ENCODE measurements at places on chromosomes 11 and 22.

DNA sequence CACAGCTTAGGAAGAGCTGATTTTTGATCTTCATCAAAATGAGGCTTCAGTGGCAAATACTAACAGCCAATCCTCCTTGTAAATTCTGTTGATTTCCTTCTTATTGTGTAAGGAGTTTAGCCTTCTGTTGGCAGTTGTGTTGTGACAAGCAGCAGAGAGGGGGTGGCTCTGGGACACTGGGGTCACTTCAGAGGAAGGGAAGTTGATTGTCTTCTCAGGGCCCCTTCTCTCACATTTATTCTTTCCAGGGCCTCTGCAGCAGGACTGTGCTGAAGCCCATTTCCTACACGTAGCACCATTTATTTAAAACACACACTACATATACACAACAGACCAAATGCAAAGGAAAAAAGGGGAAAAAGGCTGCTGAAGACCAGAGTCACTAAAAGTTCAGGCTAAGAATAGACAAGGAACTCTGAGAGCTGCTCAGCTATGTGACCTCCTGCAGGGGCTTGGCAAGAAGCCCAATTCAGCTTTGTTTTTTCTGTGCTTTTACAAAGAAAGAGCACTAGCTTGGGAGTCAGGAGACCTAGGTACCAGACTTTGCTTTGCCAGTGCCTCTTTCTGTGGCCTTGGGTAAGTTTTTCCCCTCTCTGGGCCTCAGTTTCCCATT is 28.3 kb upstream of the UPB1 start:
- DNase-seq = no peak

DNA sequence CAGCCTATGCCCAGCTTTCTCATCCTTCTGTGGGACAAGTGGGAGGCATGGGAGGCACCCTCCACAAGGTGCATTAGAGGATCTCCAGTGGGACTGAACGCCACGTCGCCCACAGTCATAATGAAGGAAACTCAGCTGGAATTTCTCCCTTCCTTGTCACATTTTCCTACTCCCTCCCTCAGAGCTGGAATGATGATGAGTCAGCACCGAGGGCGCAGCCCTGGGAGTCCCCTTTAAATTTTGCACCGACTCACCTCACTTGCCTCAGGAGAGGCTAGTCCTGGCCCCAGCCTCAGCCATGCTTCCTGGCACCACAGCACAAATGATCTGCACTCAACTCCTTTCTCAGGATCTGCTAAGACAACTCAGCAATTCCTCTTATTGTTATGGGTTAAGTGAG is 34.3 kb downstream of the DBX1 start:
- no peak for DNase-seq

DNA sequence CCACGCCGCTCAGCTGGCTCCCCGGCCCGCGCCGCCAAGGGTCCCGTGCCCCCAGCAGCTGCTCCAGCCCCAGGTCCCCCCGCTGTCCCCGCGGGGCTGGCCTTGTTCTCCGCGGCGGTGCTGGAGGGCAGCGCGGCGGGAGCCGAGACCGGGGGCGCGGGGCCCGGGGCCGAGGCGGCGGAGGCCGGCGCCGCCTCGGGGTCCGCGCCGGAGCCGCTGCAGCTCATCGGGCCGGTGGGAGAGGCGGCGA is 128 bp downstream of the TAF10 start:
- no peak for DNase-seq

- DNase-seq = no peak
These were observed 133.5 kb downstream of the RBFOX2 start for GRCh38 chr22:35894937-35895708.

DNA sequence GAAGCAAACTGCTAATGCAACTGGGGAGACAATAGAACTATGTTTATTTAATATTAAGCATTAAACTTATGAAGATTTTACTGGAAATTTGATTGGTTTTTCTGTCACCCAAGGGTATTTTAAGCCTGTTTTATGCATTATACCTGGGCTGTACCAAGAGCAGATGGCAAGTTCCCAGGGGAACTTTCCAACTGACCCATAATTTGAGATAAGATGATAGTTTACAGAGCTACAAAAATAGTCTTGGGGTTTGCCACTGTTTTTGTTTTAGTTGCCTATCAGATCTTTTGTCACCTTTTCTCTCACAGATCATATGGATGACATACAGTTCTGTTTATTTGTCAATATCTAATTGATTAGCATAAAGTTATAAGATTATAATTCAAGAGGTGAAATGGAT is 43.9 kb downstream of the PDE3B start:
- no peak for DNase-seq

DNA sequence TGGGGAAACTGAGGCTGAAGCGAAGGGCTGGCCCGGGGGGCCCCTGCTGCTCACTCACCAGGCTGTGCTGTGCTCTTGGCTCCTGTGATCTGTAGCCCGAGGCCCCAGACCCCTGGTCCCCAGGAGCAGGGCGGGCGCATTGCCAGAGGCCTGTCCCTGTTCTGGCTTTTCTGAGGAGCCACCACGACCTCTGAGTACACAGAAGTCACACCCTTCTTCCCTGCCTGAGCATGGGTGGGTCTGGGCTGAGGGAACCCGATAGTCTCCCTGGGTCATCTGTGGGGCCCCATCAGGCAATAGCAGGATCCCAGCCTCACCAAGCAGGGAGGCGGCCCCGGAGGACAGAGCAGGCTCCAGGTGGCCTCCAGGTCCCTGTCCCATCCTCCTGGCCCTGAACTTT is 5.1 kb downstream of the CASTOR1 start:
- DNase-seq = no peak

- peak; percentile 22 for DNase-seq
These were observed 109.8 kb downstream of the BCR start for GRCh38 chr22:23289851-23290724.

DNA sequence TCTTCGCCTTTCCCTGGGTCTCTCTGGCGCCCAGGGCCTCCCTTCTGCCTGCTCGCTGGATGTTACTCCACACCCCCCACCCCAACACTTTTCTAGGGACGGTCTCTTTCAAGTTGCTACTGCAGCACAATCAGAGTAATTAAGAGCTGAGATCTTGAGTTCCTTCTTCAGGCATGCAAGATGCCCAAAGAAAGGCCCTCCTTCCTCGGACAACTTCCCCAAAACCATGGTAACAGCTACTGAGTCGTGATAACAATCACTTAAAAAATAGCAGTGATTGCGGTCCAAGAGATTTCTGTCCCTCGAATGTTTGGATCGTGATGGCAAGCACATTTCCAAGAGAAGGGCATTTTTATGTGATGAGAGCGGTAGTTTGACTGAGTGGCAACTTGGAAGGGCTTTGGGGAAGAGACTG is 638 bp upstream of the TENM4 start:
- DNase-seq = no peak

GRCh38 chr22:47176026-47176389 is 413.6 kb downstream of the TBC1D22A start:
- DNase-seq = no peak

GRCh38 chr11:63491240-63491587 is 247 bp upstream of the PLAAT5 start:
- DNase-seq = no peak

GRCh38 chr11:62930666-62931065 is 9.5 kb upstream of the CHRM1 start:
- no peak for DNase-seq

DNA sequence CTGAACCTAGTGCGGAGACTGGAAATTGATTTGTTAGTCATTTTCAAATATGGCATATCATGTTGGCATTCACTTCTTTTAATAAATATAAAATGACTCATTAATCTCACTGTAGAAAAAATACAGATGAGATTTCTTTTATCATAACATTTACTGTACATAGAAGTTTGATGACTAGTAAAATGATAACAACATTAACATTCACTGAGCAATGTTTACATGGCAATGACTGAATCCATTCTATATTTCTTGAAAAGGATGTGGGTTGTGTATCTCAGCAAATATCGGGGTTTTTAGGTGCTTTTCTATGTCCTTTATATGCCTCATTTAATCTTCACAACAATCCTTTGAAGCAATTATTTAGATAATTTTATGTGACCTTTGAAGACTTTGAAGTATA is 920.9 kb upstream of the FAT3 start:
- DNase-seq = no peak

- no peak for DNase-seq
These were observed 5.2 kb downstream of the FXYD2 start for GRCh38 chr11:117819096-117820040.

Data from stimulated activated CD4-positive, alpha-beta T cell treated with anti-CD3 and anti-CD28 coated beads, Interleukin-2, amount 100 ng/mL, for 4 hours (primary cell).